ENCODE measurements at places on chromosomes 4 and X.
A peak's percentile ranks its signal among the peaks of the same experiment; 100 is the strongest.

DNA sequence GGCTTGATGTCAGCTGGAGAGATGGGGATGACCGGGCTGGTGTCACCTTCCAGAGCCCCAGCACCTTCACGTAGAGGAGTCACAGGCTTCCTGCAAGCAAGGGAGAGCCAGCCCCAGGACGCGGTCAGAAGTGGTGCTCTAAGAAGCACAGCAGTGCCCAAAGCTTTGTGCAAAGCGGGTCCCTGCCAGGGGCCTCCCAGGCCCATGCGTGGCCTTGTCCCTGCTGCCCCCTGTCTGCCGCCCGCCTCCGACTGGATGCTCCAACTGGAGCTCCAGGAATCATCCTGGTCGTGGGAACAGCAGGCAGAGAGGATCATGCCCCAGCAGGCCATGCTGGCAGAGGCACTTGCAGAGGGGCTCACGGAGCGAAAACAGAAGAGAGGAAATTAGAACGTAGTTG is 40.1 kb upstream of the LRPAP1 start:
- DNase-seq = peak; percentile 20

DNA sequence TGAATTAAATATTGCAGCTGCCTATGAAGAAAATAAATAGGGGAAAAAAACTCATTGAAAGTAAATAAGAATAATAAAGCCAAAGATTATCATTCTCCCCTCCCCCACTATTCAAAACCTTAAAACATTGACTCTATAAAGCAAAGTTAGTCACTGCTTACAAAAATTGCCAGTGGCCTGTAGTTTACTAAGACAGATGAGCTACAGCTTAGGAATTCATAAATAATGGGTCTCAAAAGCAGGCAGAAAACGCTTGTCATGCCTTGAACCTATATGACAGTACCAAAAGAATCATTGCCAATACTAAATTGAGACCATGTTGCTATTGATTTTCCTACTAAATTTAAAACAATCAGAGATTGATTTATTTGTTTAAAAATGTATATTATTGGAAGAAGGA is 78.9 kb downstream of the SLC10A7 start:
- DNase-seq = no peak

- no peak for DNase-seq
Measured at GRCh38 chrX:154728431-154729190, 22.3 kb downstream of the GAB3 start.

GRCh38 chr4:173264684-173265185 is 69.4 kb downstream of the HMGB2 start:
- no peak for DNase-seq

- no peak for DNase-seq
Measured at GRCh38 chr4:108141213-108141950, 27.4 kb downstream of the LEF1 start.

- DNase-seq = no peak
Measured at GRCh38 chr4:178917756-178918155, 1475.5 kb upstream of the AGA start.

- DNase-seq = no peak
Measured at GRCh38 chr4:124212815-124213630, 499.5 kb downstream of the ANKRD50 start.

- no peak for DNase-seq
Measured at GRCh38 chr4:20428436-20429160, 176.9 kb downstream of the SLIT2 start.

GRCh38 chr4:40321574-40322275 is 13.4 kb upstream of the CHRNA9 start:
- DNase-seq = no peak

DNA sequence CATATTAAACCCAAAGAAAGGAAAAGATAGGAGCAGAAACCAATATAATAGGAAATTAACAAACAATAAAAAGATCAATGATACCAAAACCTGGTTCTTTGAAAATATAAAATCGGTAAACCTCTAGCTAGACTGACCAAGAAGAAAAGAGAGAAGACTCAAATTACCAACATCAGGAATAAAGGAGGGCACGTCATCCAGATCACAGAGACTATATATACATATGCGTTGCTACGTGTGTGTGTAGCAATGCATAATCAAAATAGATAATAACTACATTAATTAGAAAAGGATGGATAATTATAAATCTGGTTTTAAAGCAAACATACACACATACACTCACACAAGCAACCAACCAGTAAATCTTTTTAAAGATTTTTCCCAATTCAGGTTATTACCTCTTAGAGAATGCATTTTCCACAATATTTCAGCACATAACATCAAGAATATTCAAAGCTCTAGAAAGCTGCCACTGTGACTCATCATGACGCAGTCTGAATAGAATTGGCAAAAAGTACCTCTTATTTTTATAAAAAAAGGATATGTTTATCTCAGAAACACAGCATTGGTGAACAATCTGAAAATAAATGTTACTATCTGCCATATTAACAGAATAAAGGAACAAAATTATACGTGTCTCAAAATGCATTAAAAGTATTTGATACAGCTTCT is 41.4 kb upstream of the USP9X start:
- DNase-seq = no peak

GRCh38 chrX:111131572-111131971 is 35.6 kb downstream of the PAK3 start:
- DNase-seq = peak; percentile 73

DNA sequence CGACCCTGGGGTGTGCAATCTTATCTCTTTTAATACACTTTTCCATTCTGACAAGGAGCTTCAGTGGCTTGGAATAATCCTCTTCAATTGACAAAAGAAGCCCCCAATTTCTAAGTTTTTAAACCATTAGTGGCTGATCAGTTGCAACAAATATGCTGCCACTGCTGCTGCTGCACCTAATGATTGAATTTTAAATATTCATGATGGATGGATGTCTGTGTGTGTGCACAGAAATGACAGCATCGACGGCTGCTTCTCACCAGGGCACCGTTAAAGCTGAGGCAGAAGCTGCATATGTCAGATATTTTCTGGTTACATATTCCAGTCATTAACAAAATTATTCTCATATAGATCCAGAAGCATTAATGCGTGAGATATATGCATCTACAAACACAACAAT is 182.4 kb downstream of the MGST2 start:
- DNase-seq = no peak

DNA sequence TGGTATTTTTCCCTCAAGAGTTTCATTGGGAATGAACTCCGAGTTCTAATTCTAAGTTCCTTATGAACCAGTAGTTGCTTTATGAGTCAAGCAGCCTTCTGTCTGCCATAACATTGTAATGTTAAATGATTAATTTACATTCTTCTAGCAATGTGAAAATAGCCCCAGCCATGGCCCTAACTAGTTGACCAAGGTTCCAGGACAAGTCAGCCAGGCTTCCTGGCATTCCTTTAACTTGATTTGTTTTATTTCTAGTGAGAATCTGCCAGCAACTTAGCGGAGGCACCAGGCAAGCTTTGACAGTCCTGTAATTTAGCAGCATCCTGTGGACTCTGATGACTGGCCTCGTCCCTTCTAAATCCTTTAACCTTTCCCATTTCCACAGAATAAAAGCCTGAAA is 69.0 kb downstream of the GLRA2 start:
- no peak for DNase-seq

GRCh38 chrX:153214934-153215333 is 35.9 kb downstream of the MAGEA1 start:
- no peak for DNase-seq

DNA sequence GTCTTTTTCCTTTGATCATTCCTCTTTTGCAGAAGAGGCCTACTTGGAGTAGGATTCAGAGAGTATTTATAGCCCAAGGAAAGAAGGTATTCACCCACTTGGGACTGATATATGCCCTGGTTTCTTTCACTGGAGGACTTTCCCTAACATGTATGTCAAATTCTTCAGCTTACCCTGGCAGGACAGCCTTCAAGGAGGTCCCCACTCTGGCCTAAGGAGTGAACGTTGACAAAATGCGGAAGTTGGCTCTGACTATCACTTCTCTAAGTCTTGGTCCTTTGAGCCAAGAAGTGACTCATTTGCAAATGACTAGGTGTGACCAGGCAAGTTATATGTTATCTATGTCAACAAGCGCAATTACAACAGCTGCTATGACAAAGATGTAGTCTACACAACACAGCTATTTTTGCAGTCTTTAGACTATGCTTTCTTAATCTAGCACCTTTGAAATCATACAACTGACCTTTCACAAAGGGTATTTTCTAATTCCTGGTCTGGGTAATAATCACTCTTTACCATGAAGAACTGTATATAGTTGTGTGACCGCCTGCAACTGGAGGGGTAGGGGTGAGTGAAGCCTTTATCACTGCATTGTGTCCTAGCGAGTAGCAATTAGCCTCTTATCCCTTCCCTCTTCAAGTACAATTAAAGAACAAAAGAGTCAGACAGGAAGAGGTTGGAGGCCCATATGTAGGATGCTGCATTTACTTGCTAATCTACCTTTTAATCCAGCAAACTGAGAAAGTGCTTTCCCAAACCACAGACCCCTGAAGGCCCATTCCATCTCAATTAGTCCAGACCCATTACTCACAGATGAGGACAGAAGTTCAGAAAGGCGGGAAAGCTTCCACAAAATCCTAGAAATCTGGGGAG is 50.1 kb downstream of the RASGEF1B start:
- DNase-seq = no peak

DNA sequence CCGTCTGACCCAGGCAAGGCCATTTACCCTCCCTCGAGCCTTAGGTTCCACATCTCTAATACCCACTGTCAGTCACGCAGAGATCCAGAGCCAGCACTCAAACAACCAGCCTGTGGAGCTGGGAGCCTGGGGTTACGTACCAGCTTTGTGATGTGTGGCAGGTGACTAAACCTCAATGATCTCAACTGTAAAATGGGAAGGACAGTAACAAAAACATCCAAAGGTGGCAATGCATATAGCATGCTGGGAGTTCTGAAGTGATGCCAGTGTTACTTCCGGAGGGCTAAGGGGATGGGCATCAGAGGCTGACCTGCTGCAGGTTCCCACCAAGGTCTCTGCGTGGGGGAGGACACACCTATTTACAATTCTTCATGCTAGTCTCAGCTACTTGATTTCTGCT is 6.0 kb downstream of the GRPEL1 start:
- no peak for DNase-seq

GRCh38 chr4:147950261-147950660 is 218.4 kb downstream of the ARHGAP10 start:
- no peak for DNase-seq

GRCh38 chr4:83074086-83074704 is 39.2 kb downstream of the COPS4 start:
- DNase-seq = peak; percentile 30

DNA sequence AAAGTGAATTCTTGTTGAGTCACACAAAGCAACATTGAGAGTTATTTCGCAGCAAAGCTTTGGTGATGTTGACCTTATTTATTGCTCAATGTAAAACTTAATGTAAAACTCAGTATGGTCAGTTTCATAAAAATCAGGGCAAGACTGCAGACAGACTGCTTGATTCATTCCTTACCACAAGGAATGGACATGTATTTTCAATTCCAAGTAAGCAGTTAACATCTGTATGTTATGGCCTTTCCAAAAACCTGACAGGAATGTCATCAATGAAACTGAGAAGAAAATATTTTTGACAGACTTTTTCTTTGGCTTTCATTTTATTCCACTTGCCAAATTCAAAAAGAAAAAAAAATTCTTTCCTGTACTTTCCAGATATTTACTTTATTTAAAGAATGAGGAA is 488.3 kb downstream of the ANKRD50 start:
- no peak for DNase-seq

GRCh38 chr4:1253831-1254230 is 4.9 kb upstream of the CTBP1 start:
- DNase-seq = no peak

DNA sequence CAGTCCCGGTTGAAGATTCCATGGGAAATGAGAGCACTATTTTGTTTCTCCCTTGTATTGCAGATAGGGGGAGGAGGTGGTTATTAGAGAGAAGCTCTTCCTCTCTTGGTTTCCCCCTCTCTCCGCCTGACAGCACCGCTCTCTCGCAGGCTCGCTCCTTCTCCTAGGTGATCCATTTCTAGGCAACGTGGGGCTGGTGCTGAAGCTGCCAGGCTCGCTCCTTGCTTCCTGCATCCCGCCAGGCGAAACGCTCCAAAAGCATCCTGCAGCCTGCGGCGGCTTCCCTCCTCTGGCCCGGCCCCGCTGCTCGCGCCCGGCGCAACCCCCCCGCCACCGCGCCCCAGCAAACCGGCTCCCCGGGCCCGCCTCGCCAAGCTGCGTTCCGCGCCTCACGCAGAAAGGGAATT is at the start of gene GRID2:
Gene GRID2, plus strand, starts transcription at position 346 of the 407 bp plus-strand sequence.
- peak; percentile 68 for DNase-seq
